T-helper 2 cell treated with Interferon-gamma antibody and Interleukin-4, amounts not matched to agents 100 ng/mL and 5 ng/mL, for 36 hours (primary cell): ENCODE measurements at places on chromosomes 13 and 19. TPM values are rescaled to one million over a fixed set of nuclear protein-coding genes. Genes with fewer than 3 reads are reported as not detected.

Gene IL4I1
- 1.9 and 2.1 TPM in 2 replicates for total RNA-seq

Gene KLF1
- 0.11 and 0.32 TPM in 2 replicates for total RNA-seq

Gene CEACAM7
- not detected in 2 replicates for total RNA-seq

Gene ZNF546
- total RNA-seq = 5.4 and 6.1 TPM in 2 replicates

Gene SMARCA4
- total RNA-seq = 111 and 112 TPM in 2 replicates

Gene LGALS14
- total RNA-seq = not detected in 2 replicates

Gene EXOC3L2
- total RNA-seq = not detected in 2 replicates

Gene ZNF569
- total RNA-seq = 5.2 and 7.0 TPM in 2 replicates

Gene OR7C1
- not detected in 2 replicates for total RNA-seq

Gene SRRM5
- 0.59 and 0.82 TPM in 2 replicates for total RNA-seq

Gene RNF6
- total RNA-seq = 39.2 and 40.8 TPM in 2 replicates

Gene S1PR5
- total RNA-seq = not detected in 2 replicates

Gene DKKL1
- total RNA-seq = not detected in 2 replicates

Gene ASF1B
- 114 and 117 TPM in 2 replicates for total RNA-seq

Gene NPAS1
- 0.23 TPM in 1 of 2 replicates, not detected in the other for total RNA-seq

Gene FUT1
- total RNA-seq = 0.25 and 0.36 TPM in 2 replicates

Gene CRX
- total RNA-seq = not detected in 2 replicates

Gene APC2
- 0.05 TPM in 2 replicates for total RNA-seq

Gene MCF2L
- total RNA-seq = 0.14 and 0.52 TPM in 2 replicates

Gene TMEM145
- total RNA-seq = 0.77 TPM in 1 of 2 replicates, not detected in the other

Gene GRK1
- 0.05 TPM in 1 of 2 replicates, not detected in the other for total RNA-seq

Gene ZSWIM9
- total RNA-seq = 9.0 and 10.8 TPM in 2 replicates

Gene CYP2F1
- not detected in 2 replicates for total RNA-seq

Gene HNRNPL
- 572 and 574 TPM in 2 replicates for total RNA-seq

Gene STOML3
- not detected in 2 replicates for total RNA-seq

Gene LGALS7
- total RNA-seq = not detected in 2 replicates
